ENCODE measurements at places on chromosomes 4 and X.

DNA sequence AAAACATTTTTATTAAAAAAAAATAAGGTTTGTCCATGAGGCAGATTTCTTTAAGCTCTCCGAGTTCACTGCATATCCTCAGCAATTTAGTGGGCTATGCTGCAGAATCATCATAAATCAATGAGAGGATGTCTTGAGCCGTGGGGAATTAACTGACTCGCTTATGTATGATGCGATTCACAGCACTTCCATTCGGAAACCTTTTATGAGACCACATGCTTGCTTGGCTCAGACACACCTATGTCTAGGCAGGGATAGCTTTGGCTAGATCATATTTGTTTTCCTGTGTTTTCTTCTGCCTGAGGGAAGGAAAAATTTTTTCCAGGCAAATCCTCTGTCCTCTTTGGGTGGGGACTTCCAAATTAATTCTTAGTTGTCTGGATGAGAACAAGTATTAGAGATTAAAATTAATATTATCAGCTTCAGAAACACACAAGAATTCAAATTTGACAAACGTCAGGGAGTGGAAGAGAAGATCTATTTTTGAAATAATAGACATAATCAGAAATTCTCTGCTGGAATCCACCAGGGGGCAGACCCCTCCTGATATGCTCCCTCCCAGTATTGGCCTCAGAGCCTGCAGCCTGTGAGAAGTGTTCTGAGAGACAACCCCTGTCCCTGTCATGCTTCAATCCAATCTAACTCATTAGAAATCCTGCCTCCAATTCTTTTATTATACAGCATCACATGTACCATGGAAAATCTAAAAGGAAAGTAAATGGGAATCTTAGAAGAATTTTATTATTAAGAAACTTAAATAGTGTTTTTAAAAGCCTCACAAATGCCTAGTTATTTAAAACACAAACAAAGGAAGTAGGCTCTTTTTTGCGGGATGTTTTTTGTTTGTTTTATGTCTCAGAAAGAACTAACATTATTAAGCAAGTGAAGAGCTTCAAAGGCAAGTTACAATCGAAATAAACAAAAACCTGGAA, 345.1 kb upstream of the TACR3 start:
- DNase-seq = no peak

GRCh38 chr4:138918169-138918869, 97.3 kb upstream of the NOCT start:
- DNase-seq = no peak

DNA sequence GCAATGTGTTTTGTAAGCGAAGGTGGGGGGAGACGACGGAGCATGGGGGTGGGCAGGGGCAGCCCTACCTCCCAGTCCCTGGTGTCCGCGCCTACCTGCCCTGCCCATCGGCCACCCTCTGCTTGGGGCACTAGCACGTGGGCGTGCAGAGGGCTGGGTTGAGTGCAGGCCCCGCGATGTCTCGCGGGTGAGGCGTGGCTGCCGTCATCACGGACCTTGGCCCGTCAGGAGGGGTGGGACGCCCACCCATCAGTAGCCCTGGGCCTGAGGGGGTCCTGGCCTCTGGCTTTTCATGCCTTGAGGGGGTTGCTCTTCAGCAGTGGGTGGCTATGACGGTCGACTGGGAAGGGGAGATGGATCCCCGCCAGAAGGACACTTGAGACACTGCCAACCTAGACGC, 36.1 kb upstream of the GEMIN8 start:
- no peak for DNase-seq

- DNase-seq = no peak
These were observed 18.5 kb downstream of the HCCS start for GRCh38 chrX:11129534-11130105.

GRCh38 chrX:22445880-22446279, 173.2 kb downstream of the CBLL2 start:
- no peak for DNase-seq

All from vagina (tissue), 2 donors.